ENCODE measurements at places on chromosomes 3 and 15.
A peak's percentile ranks its signal among the peaks of the same experiment; 100 is the strongest.

DNA sequence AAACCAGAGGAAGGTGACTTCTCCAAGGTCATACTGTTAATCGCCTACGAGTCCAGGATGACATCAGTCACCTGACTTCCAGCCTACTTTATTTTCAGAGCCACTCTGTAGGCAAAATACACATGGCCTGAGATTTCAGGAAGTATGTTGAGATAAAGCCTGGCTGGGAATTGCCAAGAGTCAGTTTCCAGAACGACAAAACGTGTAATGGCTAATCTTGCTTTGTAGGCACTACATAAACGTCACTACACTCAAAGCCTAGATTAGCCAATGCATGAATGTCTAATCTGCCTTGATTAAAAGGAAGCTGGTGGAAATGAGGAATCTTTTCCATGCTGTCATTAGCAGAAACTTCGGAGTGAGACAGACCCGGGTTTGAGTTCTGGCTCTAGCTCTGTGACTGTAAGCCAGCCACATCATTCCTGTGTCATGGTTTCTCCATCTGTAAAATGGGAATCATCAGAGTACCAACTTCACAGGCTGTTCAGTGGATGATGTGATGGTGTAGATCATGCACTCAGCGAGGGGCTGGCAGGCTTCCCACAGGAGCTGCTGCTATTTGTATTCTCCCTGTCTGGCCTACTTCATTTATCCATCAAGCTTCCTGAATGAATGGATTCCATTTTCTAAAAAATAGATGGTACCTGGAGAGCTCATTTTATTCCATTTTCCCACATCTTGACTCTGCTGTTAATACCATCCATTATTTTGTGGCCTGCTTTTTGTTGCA is 241.9 kb downstream of the XXYLT1 start:
- no peak for DNase-seq

DNA sequence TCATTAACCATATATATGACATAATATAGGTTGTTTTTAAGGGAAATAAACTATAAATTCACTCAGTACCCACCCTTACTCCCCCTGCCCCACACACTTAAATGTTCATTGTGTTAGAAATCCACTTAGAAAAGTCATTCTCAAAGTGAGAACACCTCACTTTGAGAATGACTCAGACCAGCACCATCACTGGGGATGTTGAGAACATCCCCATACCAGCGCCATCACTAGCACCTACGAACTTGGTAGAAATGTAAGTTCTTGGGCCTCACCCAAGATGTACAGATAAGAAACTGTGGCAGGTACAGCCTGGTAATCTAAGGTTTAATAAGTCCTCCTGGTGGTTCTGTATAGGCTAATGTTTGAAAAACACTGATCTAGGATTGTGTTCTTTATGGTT is 362.6 kb downstream of the LPP start:
- DNase-seq = no peak

DNA sequence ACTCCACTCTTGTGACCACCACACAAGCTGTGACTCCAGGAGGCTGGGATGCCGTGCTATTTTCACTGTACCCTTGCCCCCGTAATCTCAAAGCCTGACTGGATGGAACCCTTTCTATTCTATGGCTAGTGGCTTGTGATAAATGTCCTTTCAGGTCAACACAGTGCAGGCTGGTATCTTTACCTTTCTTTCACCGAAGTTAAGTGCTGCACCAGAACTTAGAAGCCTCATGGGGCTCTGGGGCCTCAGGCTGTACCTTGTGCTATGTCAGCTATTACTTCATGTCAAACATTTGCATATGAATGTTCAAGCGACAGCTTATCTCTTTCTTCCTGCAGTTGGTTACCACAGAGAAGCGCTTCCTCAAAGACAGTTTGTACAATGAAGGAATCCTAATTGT is 66.8 kb downstream of the RPL39L start:
- DNase-seq = no peak

GRCh38 chr3:64799606-64800005 is 111.8 kb upstream of the ADAMTS9 start:
- no peak for DNase-seq

GRCh38 chr15:101349047-101349951 is 54.3 kb upstream of the SNRPA1 start:
- no peak for DNase-seq

DNA sequence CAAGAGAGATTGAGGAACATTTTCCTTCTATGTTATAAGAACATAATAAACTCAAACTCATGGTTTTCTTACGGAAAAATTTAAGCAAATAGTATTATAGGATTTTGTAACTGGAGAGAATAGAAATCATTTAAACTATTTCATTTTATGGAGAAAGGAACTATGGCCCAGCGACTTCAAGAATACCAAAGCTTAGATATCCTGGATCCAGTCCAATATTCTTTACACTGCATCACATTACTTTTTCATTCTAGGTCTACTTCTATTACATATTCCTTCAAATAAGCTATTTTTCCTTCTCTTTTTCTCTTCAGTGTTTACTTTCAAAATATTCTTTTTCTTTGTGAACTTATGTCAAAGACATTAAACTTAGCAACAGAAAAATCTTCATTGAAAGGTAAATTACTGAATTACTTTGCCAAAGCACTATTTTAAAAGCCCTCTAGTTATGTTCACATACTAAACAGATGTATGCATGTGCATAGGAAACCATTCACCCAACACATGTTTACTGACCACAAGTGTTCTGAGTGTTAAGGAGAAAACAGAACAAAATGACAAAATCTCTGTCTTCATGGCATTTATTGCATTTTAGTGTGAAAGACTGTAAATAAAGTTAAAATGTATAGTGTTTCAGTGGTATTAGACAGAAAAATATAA is 20.4 kb downstream of the KPNA4 start:
- DNase-seq = peak; percentile 12

GRCh38 chr3:171279972-171280371 is 180.2 kb downstream of the TNIK start:
- no peak for DNase-seq

DNA sequence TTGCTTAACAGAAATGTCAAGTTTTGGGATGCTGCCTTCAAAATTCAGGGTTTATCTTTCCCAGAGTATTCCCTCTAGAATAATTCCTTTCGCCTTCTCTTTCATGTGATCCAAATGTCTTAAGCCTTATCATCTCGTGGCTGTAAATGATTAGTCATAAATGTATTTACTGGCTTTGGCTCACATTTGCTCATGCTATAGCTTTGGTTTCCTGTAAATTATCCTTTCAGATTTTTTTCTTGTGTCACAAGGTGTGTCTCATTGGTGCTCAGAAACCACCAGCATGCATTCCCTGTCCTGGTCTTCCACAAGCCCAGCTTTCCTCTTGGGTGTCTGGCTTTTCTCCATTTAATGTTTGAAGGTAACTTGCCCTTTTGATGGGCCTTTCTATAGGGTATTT is 692.7 kb upstream of the ALCAM start:
- DNase-seq = no peak

GRCh38 chr3:154060238-154061000 is 60.8 kb upstream of the ARHGEF26 start:
- DNase-seq = no peak

DNA sequence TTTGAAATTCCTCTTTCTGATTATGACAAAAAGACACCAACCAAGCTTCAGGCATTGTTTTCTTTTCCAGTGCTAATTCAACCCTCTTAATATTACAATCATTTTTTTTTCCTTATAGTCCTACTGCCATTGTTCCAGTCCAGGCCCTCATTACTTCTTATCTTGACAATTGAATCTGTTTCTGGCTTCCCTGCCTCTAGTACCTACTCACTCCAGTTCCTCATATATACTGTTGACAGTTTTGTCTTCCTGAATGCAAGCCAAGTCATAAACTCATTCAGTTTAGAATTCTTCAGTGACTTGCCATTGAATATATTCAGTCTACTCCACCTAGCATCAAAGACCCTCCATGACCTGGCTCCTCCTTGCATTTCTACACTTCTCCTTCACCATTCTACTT is 507.4 kb downstream of the FGF12 start:
- DNase-seq = no peak

DNA sequence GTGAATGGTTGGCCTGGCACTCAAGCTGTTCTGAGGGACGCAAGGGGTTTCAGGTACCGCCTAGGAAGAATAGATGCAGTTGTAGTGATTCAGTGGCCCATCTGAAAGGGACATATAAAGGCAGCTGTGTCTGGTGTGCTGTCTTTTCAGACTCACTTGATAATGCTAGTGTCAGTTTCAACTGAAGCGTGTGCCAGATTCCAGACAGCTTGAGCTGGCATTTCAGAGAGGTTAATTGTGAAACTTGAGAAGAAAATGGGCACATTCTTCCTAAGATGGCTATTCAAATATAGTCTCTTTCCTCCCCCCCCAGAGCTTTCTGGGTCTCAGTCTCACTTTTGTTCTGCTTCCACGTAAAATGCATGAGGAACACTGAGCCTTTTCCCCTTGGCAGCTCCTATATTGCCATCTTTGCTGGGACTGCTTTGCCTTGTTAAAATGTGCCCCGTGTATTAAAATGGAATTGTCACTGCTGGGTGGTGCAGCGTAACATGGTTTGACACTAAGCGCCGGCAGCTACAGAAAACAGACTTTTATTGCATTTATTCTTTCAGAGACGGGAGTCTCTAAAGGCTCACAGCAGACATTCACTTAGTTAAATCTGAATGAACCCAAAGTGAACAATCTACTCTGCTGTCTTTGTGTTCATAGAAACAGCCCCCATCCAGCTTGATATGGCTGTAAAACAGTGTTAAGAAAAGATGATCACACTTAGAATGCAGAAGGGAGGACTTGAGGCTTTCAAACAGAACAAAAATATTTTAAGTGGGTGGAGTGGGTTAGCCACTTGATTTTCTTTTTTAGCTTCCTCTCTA is 478.7 kb downstream of the RBMS3 start:
- DNase-seq = peak; percentile 5

GRCh38 chr3:127754411-127755304 is 67.7 kb downstream of the MGLL start:
- DNase-seq = no peak

DNA sequence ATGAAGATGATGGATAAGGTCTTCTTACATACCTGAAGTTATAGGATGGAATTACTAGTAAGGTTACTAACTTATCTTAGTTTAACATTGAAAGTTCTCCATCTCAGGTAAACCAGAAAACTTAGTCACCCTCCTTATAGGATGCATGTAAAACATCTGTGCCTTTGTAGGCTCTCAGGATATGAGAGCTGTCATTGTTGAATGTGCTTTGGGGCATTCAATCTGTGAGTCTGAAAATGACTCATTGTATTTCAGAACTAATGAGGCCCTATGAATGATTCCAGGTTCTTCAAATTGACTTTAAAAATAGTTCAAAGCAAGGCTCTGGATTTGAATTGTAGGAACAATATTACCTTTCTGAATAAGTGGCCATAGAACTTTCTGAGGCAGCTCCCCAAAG is 237.7 kb upstream of the AZI2 start:
- no peak for DNase-seq

DNA sequence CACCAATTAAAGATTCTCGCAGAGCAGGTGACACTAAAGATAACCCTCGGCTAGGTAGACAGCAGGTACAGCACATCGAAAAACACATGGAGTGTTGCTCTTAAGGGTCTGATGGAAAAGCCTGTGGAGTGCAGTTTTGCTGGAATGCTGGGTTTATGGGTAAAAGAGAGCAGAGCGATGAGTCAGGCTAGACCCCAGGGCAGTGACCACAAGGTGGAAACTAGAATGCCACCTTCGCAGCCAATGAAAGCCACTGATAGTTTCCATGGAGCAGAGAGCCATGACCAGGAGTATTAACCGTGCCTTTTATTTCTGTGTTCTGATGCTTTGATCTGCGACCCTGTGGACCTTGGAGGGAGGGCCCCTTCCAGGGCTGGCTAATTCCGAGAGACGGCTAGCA is 149.8 kb downstream of the GABRB3 start:
- DNase-seq = no peak

GRCh38 chr3:117367861-117368260 is 658.3 kb downstream of the TUSC7 start:
- DNase-seq = no peak

GRCh38 chr3:134381076-134381475 is 6.8 kb upstream of the AMOTL2 start:
- DNase-seq = no peak

Data from DMS79 treated with DMSO at 0.1 percent for 48 hours (cell line).